ENCODE measurements at places on chromosomes 3 and 15.

DNA sequence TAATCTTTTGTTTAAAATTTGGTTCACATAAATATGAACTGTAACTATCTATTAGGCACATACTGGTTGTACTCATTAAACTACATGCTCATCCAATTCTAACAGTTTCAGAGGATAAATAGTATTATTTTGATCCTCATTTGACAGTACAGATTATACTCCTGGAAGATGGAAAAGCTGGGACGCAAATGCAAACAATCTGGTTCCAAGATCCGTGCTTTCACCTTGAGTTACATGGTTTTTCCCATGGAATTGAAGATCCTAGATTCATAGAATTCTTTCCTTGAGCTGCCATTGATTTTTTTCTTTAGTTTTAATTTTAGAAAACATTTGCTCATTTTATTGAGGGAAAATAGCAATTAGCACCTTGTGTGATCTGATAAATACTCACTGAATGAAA lies 285.8 kb downstream of the ROBO2 start:
- no peak for DNase-seq

DNA sequence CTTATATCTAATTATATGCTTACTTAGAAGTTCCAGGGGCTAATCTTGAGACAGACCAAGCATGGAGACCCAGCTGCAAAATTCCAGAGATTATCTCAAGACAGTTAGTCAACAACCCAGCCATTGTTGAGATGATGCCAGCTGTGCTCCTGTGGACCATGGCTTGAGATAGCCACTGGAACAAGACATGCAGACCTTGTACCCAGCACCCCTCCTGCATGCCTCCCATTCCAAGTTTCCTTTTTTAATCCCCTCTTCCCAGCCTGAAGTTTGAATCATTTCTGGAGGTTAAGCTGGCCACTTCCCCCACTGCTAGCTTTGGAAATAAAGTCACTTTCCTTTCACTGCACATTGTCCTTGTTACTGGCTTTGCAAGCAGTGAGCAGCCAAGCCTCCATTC lies 53.8 kb downstream of the IMPG2 start:
- no peak for DNase-seq

- no peak for DNase-seq
Measured at GRCh38 chr3:71469138-71469435, 114.4 kb downstream of the FOXP1 start.

- DNase-seq, result no peak
Measured at GRCh38 chr15:62498278-62498677, 333.2 kb upstream of the C2CD4B start.

GRCh38 chr3:31947671-31948091 lies 33.4 kb downstream of the OSBPL10 start:
- no peak for DNase-seq

DNA sequence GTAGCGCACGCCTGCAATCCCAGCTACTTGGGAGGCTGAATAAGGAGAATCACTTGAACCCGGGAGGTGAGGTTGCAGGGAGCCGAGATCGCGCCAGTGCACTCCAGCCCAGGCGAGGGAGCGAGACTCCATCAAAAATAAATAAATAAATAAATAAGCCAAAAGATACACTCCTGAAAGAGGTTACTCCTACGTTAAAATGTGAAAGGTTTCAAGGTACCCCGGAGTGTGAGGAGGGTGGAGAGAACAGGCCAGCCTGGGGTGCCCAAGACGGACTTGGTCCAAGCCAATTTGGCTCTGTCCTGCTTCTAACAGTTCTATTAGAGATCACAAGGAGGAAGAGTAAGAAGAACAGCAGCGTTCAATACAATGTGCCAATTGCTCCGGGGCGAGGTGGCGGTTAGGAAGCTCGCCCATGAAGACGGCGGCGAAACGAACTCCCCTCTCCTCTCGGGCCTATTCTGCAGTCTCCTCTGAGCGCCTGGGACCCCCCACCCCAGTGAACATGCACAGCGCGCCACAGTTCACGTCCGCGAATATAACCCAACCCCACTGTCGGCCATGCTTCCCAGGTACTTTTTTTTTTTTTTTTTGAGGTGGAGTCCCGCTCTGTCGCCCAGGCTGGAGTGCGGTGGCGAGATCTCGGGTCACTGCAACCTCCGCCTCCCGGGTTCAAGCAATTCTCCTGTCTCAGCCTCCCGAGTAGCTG lies 942 bp downstream of the ELP6 start:
- DNase-seq, result no peak

- DNase-seq, result no peak
Measured at GRCh38 chr3:58117561-58118181, 93.1 kb downstream of the DNASE1L3 start.

DNA sequence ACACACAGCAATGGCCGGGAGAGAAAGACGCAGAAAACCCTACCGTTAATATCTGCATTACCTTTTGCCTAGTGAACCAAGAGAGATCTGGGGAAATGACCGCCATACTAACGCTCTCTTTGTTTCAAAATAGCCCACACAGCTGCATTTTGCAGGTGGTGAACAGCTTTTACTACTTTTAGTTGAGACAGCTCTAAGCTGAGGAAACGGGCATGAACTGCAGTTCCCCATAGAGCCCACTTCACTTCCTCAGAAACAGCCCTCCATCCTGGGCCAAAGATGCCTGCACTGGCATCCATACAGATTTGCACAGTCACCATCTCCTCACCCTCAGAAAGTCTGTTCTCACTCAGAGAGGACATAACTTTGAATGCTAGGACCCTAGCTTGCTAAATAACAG lies 45.0 kb downstream of the ZNF860 start:
- DNase-seq, result no peak

DNA sequence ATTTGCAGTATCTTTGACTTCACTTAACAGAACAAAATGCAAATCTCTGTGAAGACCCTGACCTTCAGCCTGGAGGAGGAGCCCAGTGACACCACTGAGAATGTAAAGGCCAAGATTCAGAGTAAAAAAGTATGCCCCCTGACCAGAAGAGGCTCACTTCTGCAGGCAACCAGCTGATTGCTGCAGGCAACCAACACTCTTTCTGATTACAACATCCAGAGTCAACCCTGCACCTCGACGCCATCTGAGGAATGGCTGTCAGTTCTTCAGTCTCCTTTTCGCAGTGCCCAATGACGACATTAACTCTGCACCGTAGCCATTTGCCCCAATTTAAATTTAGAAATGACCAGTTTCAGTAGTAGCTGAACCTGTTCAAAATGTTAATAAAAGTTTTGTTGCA lies 14.9 kb downstream of the ATP13A3 start:
- DNase-seq, result no peak
